ENCODE measurements at places on chromosomes 4 and X.

- no peak for DNase-seq
Measured at GRCh38 chr4:174521800-174522182, 497 bp downstream of the HPGD start.

DNA sequence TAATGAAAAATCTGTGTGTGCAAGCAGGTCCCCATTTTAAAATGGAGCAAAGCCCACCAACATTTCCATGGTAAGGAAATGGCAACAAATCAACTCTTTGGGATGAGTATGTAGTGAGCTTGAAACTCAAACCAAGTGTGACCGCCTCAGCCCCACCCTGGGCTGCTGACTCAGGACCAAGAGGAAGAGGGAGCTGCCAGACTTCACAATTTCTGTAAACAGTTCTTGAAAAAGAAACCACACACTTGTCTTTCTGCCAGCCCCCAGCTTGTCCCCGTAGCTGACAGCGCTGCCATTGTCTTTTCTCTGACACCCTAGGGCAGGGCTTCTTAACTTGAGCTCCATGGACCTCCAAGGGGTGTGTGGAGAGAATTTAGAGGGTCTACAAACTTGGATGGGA is 10.3 kb downstream of the RTL5 start:
- DNase-seq = peak; percentile 85

DNA sequence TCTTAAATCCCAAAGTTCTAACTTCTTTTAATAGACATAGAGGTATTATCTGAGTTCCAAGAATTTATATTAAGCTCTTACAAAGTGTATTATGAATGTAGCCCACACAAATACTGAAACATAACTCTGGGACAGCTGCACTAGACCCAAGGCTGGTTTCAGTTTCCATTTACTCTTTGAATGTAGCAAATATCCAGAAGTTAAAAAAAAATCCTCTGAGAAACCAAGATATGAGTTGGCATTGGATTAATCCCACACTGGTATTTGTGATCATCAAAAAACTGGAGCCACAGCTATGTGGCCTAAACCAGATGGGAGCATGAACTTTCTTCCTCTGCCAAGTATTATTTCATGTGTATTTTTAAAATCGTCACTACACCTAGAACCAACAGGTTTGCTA is 23.6 kb upstream of the SMPX start:
- peak; percentile 37 for DNase-seq

GRCh38 chr4:90904021-90904420 is 776.8 kb downstream of the CCSER1 start:
- DNase-seq = no peak

DNA sequence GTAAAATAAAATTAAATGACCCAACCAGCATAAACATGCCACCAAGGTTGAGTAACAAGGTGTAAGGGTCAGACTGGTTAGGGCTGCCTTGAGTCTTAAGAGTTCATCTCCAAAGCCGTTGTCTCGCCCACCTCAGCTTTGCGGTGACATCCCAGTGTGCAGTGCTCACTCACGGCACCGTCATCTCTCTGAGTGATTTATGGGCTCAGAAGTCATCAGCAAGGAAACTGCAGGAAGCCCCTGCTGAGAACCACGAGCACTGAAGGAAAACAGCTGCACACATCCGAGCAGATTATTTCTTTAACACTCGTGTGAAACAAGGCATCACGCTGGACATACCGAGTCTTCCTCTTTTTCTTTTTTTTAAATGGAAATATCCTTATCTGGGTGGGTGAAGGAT is 411.1 kb downstream of the TRIML1 start:
- no peak for DNase-seq

DNA sequence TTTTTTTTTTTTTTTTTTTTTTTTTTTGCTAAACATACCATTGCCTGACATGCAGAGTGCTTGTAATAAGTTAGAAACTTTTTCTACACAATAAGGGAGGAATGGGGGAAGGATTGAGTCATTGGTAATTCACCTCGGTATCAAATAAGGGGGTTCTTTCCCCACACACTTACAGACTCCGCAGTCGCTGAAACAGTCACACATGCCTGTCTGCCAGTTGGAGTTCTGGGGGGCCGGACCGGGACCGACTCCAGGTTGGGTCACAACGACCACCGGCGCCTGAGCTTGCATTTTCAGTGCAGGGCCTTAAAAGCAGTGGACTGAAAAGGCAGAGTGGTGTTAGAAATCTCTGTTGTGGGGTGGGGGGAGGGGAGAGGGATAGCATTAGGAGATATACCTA is 6.9 kb downstream of the PLAC8 start:
- no peak for DNase-seq

DNA sequence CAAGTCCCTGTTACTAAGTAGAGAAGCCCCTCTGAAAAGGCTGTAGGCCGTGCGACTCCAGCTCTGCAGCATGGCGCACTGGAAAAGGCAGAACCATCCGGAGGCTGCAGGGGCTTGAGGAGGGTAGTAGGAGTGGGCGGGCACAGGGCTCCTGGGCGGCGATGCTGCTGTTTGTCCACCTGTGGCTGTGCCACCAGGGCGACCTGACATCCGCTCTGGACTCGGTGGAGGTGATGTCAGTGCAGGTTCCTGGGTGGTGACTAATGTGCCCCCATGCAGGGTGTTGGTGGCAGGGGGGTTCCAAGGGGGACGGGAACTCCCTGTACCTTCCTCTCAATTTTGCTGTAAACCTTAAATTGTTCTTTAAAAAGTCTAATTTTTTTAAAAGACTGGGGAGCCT is 58.3 kb downstream of the PCGF3 start:
- no peak for DNase-seq

GRCh38 chr4:100839712-100840111 is 321.9 kb upstream of the EMCN start:
- no peak for DNase-seq

GRCh38 chr4:8040607-8041006 is 100.9 kb upstream of the AFAP1 start:
- no peak for DNase-seq

DNA sequence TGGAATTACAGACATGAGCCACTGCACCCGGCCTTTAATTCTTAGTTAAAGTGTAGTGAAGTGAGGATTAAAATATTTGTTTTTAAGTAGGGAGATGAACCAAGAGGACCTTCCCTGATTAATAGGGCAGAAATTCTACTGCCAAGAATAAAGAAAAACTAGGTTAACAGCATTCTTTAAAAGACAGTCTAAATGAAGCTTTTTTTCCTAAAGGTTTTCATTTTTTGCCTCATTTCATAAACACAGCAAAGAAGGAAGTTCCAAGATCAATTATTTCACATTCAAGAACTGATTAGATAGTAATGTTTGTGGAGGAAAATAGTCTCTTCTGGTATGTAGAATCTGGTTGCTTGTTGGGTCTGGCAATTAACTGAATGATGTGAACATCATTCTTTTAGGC is 112.1 kb upstream of the ARSJ start:
- no peak for DNase-seq

DNA sequence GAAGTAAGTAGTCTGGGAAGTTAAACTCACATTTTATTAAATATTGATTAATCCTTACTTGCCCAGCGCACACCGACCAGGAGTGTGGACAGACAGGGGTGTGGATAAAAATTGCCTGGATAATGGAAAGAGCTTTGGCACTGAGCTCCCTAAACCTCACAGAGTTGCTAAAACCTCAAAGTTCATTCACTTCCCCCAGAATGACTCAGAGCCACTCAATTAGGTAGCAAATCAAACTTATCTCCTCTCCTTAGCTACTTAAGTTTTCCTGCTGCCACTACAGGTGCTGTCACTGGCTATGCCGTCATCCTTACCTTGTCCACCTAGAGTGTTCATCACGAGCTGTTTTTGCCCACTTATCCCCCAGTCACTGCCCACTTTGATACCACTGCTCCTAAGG is 27.0 kb upstream of the MID1IP1 start:
- no peak for DNase-seq

- no peak for DNase-seq
Measured at GRCh38 chr4:185020293-185020808, 2.1 kb downstream of the HELT start.

DNA sequence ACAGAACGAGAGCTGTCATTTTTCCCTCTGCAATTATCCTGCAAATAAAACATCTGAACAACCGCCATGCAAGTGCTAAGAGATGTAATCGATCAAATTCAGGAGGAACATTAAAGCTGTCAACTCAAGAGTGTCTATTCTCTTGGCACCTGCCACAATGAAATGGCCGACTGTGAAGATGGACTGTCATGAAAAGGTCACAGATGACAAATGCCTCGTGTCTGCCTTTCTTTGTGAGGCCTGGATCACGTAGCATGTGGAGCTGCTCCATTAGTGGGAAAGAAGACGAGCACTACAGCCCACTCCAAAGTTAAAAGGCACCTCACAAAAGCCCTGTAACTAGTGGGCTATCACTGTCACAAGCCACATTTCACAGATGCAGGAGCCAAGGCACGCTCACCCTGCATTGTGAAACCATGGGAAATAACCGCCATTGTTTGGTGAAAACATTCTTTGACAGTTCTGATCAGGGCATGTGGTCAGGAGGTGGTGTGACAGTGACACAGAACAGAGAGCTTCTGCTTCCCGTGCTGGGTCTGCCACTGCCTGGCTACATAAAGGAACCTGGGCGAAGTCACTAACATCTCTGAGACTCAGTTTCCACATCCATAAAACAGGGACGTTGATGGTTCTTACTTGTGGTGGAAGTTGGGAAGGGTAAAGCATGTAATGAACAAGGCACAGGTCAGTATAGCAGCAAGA is 98.9 kb downstream of the EVC2 start:
- DNase-seq = no peak

DNA sequence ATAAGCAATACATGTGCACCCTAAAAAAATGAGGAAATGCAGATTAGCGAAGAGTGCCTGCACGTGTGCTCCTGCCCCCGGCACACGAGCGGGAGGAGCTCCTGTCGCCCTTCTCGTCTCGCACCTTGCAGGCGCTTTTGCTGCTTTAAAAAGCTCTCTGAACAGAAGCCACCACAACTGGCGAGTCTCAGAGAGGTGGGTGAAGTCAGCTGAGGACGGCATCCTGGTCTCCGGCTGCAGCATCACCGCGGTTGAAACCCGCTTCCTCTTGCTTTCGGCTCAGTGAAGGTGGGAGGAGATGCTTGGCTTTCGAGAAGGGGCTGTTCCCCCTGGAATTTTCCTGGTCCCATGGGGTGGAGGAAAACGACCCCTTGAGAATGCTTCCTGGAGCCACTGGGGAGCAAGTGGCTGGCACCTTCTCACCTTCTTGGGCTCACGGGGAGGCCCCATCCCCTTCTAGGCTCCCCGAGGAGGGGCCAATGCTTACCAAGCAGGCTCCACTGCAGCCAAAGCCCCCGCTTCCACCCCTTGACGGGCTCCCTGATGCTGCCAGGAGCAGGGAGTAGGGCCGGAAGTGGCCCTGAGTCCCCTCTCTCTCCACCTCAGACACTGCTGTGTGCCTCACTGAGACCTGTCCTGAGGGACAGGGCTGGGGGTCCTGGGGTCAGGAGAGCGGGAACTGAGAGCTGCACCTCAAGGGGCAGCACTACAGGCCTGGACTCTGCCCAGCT is 29.2 kb upstream of the MXD4 start:
- no peak for DNase-seq

DNA sequence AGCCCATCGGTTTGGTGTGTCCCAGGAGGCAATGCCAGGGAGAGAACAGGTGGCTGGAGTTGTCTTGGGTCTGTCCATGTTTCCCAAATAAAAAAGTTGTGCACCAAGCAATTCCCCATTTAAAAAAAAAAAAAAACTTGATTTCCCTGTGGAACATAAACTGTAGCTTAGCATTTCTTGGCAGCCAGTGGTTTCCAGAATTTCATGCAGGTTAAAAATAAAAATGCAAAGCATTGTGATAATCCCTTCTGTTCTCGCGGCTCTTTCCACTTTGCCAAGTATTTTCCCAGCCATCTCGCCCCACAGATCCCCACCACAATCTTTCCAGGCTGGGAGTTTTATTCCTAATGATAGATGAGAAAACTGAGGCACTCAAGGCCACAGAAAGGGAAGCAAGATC is 51.4 kb upstream of the MSX1 start:
- no peak for DNase-seq

GRCh38 chr4:96120206-96120605 is 280.3 kb downstream of the PDHA2 start:
- DNase-seq = no peak

GRCh38 chrX:105526431-105526830 is 295.9 kb upstream of the NRK start:
- DNase-seq = no peak

DNA sequence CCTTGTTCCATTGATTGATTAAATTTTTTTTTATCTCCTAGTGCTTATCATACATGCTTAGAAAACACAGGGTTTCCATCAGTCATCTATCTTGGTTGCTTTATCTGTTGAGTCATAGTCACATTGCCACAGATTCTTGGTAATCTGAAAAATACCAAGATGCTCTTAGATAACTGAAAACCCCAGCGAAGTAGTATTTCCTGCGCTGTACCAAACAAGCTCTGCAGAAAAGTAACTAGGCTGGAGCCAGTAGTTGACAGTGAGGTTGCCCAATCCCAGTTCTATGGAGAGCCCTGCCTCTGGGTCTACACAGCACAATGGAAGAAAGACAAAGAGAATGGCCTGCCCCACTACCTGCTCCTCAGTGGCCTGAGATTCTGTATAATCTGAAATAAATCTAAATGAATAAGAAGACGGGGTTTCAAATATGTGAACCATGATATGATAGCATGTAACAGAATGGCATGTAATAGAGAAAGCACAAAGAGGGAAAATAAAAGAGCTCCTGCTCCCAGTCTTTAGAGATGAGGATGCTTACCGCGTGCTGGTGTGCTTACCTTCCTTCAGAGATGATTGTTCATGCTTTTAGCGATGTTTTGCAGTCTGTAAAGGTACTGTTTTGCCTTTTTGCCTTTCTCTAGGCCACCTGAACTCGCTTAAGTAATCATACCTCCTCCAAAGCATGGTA is 55.3 kb upstream of the RAPGEF2 start:
- DNase-seq = no peak

- DNase-seq = no peak
Measured at GRCh38 chr4:25065932-25066590, 35.3 kb upstream of the LGI2 start.

DNA sequence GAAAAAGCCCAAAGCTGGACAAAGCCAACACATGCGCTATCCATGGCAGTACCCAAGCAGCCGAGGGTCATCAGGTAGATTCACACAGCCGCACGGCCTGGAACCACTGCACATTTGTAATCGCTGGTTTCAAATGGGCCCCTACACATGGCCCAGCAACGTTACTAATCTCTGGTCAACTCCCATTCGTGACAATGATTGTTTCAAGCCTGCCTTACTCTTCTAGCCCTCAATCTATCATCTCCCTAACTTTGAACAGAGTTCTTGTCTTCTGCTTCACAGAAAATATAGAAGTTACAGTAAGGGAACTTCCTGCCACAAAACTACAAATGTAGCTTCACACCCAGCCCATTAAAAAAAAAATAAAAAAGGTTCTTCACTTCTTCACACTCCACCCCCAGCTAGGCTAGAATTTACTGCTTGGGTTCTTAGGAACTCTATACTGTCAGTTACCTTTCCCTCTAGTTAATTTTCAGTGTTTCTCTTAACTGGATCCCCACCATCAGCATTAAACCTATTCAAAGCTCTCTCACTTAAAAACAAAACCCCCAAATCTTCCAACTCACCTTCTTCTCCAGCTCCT is 24.2 kb downstream of the CASP3 start:
- no peak for DNase-seq

- no peak for DNase-seq
Measured at GRCh38 chrX:109782994-109783700, 50.1 kb upstream of the ACSL4 start.

GRCh38 chrX:40933132-40933705 is 152.0 kb upstream of the USP9X start:
- DNase-seq = peak; percentile 48
